ENCODE measurements at places on chromosomes 7 and 10. TPM values are rescaled to one million over a fixed set of nuclear protein-coding genes. Genes with fewer than 3 reads are reported as not detected.

- DNase-seq, result no peak
- H3K27ac ChIP-seq, result no peak overlapping the region
- no peaks in the 10 kb centered on the region for H3K4me1 ChIP-seq
- no peaks in the 10 kb centered on the region for H3K27me3 ChIP-seq
- no peaks in the 10 kb centered on the region for H3K36me3 ChIP-seq
Measured at GRCh38 chr10:82294874-82295378, 419.9 kb downstream of the NRG3 start.

GRCh38 chr10:71600849-71601248, 118.7 kb downstream of the C10orf105 start:
- no peak overlapping the region for H3K27ac ChIP-seq
- H3K4me1 ChIP-seq, result no peaks in the 10 kb centered on the region
- H3K36me3 ChIP-seq, result no peaks in the 10 kb centered on the region

- no peaks in the 10 kb centered on the region for H3K36me3 ChIP-seq
- H3K27ac ChIP-seq, result no peak overlapping the region
- no peaks in the 10 kb centered on the region for H3K27me3 ChIP-seq
- no peaks in the 10 kb centered on the region for H3K4me1 ChIP-seq
- H3K4me3 ChIP-seq, result no peak overlapping the region
- DNase-seq, result no peak
Measured at GRCh38 chr10:133457100-133457841, 3.5 kb downstream of the SCART1 start.

DNA sequence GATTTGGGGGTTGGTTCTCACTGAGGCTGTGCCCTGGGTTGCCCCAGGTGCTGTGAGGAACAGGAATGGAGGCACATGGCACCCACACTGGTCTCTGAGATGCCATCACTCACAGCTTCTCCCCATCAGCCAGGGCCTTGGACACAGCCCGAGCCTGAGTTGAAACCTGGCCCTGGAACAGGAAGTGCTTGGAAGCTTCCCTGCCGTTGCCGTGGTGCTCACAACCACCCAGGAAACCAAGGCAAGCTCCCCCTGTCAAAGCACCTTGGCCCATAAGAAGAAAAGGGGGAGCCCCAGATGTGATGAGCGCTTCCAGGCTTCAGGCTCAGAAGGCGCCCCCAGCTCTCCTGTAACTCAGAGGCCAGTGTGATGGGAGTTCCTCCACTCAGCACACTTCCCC, at the start of gene BTBD16:
Gene BTBD16 (plus strand): TSS at position 221 of the 400 bp plus-strand sequence. CDS start 3,786 bp downstream, outside the sequence.
- no peaks in the 10 kb centered on the region for H3K36me3 ChIP-seq
- H3K27ac ChIP-seq, result no peak within 1 kb of the TSS
- no peak within 1 kb of the TSS for H3K4me3 ChIP-seq
- no peaks in the 10 kb centered on the region for H3K4me1 ChIP-seq
- DNase-seq, result no peak

DNA sequence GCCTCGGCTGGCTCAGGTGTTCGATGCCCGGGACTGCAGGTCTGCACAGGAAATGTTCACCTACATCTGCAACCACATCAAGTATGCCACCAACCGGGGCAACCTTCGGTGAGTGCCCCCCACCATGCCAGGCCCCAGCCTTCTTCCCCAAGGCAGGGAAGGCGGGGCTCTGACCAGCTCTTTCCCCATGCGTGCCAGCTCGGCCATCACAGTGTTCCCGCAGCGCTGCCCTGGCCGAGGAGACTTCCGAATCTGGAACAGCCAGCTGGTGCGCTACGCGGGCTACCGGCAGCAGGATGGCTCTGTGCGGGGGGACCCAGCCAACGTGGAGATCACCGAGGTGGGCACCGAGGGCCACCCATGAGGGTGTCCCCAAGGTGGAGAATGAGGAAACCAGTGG, 7.5 kb downstream of the NOS3 start:
- H3K27me3 ChIP-seq, result no peaks in the 10 kb centered on the region
- H3K36me3 ChIP-seq, result no peaks in the 10 kb centered on the region
- no peak overlapping the region for H3K4me3 ChIP-seq
- peaks cover 28% of the 10 kb centered on the region for H3K4me1 ChIP-seq
- H3K27ac ChIP-seq, result no peak overlapping the region
- DNase-seq, result no peak

GRCh38 chr7:155754165-155754564, 58.1 kb downstream of the SHH start:
- DNase-seq, result no peak
- no peaks in the 10 kb centered on the region for H3K27me3 ChIP-seq
- H3K4me3 ChIP-seq, result no peak overlapping the region
- peak overlapping the region; percentile 70 for H3K27ac ChIP-seq

DNA sequence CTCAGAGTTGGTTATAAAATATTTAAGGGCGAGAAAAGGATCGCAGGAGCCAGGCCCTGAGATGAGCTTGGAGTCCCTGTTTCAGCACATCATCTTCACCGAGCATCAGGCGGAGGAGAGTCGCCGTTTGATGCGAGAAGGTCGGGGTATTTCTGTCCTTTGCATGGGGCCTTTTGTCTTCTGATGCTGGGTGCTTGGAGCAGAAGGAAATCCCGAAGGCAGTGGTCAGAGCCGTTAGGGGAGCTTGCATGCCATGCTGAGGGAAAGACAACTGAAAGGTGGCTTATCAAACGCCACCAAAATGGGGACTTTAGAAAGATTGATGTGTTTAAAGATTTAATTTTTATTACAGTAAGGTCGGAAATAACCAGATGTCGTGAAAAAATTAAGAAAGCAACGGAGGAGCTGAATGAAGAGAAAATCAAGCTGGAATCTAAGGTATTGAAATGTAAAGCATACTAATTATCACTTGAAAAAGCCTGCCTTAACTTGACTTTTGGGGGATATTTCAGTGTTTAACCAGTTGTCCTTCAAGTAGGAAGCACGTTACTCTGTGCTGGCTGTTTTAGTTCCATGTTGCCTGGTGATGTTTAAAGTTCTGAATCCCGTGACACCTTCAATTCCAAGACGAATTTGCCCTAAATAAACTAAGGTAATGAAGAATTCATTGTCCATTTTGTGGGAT, 845 bp downstream of the CCDC172 start:
- no peaks in the 10 kb centered on the region for H3K36me3 ChIP-seq
- DNase-seq, result no peak
- no peaks in the 10 kb centered on the region for H3K4me1 ChIP-seq

- H3K27me3 ChIP-seq, result no peaks in the 10 kb centered on the region
- no peak overlapping the region for H3K27ac ChIP-seq
- no peaks in the 10 kb centered on the region for H3K4me1 ChIP-seq
Measured at GRCh38 chr7:8362723-8363369, 70.6 kb upstream of the NXPH1 start.

DNA sequence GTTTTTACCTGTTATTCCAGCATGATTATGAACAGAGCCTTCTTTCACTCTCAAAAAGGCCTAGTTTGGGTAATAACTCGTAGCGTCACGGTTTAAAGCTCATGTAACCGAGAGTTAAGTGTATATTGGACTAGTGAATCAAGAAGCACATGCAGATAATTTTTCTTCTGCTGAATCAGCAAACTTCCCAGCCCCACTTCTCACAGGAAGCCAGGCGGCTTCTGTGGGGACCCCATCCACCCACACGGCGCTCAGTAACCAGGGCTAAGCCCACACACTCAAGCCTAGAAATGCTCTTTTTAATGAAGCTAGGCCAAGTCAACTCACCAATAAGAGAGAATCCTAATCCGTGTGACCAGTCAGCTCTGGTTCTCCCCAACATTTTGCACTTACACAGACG, 191.2 kb upstream of the MGMT start:
- peak; percentile 4 for DNase-seq
- H3K36me3 ChIP-seq, result no peaks in the 10 kb centered on the region
- no peaks in the 10 kb centered on the region for H3K4me1 ChIP-seq
- H3K27ac ChIP-seq, result no peak overlapping the region
- no peaks in the 10 kb centered on the region for H3K27me3 ChIP-seq

GRCh38 chr10:5843686-5844344, 30.6 kb upstream of the GDI2 start:
- no peak overlapping the region for H3K27ac ChIP-seq
- no peak for DNase-seq
- H3K4me1 ChIP-seq, result peaks cover 12% of the 10 kb centered on the region

DNA sequence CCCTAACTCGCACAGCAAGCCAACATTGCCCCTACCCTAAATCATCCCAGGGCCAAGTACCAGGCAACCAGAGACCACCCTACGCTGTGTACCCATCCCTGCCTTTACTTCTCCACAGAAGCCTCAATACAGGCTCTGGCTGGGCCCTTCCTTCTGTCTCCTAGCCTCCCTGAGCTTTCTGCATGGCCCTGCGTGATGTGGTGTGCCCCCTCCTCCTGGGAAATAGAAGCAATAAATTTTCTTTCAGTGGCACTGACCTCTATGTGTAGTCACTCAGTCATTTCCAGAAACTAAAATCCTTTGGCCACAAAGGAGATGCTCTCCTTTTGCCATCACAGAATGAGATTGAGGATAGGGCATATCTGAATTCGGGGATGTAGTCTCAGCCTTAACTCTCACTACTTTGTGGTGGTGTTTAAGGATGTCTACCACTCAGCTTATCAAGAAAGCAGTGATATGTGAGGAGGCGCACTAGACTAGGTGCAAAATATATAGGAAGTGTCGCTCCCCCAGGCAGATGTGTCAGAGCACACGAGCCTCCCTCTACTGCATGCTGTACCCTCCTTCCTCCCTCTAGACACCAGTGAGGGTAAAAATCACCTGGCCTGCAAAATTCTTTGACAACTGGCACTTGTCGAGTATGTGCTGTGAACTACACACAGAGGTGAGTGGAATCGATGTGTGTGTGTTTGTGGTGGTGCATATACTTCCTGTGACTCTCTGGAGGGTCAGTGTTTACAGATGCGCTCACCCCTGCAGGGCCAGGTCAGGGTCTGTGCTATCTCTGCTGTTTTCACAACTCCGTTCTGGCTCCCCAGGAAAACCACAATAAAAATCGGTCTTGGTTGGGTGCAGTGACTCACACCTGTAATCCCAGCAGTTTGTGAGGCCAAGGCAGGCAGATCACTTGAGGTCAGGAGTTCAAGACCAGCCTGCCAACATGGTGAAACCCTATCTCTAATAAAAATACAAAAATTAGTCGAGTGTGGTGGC, 825.9 kb upstream of the IGFBP3 start:
- H3K27me3 ChIP-seq, result no peaks in the 10 kb centered on the region
- no peak overlapping the region for H3K27ac ChIP-seq
- H3K36me3 ChIP-seq, result no peaks in the 10 kb centered on the region
- H3K4me3 ChIP-seq, result no peak overlapping the region
- no peaks in the 10 kb centered on the region for H3K4me1 ChIP-seq

DNA sequence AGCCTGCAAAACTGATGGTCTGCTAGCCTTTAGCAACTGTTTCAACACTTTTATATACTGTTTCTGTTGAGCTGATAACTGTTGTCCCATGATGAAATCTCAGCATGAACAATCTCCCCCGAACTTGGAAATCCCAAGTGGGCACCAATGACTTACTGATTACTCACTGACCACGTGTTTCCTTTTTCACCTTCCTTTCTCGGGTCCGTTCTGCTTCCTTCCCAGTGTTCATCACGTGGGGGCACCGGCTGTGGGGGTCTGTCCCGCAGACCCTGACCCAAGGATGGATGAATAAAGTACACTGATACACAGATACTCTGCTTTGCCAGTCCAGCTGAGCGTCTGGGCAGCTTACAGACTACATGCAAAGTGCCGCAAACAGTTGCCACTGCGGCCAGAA, 39.0 kb upstream of the RASGEF1A start:
- H3K27me3 ChIP-seq, result peaks cover 11% of the 10 kb centered on the region
- DNase-seq, result no peak
- H3K36me3 ChIP-seq, result no peaks in the 10 kb centered on the region
- H3K27ac ChIP-seq, result no peak overlapping the region

GRCh38 chr10:75599875-75600648, 168.6 kb downstream of the LRMDA start:
- no peaks in the 10 kb centered on the region for H3K36me3 ChIP-seq
- no peak overlapping the region for H3K27ac ChIP-seq
- H3K4me3 ChIP-seq, result no peak overlapping the region
- H3K4me1 ChIP-seq, result no peaks in the 10 kb centered on the region

- DNase-seq, result no peak
- no peaks in the 10 kb centered on the region for H3K27me3 ChIP-seq
- no peak overlapping the region for H3K27ac ChIP-seq
Measured at GRCh38 chr7:155761162-155761561, 51.1 kb downstream of the SHH start.

- no peaks in the 10 kb centered on the region for H3K4me1 ChIP-seq
- no peak for DNase-seq
- no peaks in the 10 kb centered on the region for H3K27me3 ChIP-seq
Measured at GRCh38 chr7:105462765-105463420, 59.2 kb downstream of the PUS7 start.

DNA sequence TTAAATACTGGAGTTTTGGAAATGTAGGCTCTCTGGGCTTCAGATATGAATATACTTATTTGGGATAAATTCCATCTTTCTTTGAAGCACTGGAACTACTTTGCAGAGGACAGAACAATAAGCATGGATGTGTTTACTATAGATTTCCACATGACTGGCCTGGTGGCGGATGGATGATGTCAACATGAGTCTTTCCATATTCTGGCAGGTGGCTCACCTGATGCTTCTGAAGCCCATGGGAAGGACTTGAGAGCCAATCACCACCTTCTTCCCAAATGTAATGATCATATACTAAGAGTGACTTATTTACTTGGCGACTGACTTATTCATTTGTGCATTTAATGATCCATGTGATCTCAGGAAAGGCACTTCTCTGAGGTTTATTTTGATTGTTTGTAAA, 110.5 kb downstream of the FANK1 start:
- no peak for DNase-seq
- no peaks in the 10 kb centered on the region for H3K36me3 ChIP-seq
- no peaks in the 10 kb centered on the region for H3K4me1 ChIP-seq
- no peaks in the 10 kb centered on the region for H3K27me3 ChIP-seq
- no peak overlapping the region for H3K4me3 ChIP-seq
- no peak overlapping the region for H3K27ac ChIP-seq

DNA sequence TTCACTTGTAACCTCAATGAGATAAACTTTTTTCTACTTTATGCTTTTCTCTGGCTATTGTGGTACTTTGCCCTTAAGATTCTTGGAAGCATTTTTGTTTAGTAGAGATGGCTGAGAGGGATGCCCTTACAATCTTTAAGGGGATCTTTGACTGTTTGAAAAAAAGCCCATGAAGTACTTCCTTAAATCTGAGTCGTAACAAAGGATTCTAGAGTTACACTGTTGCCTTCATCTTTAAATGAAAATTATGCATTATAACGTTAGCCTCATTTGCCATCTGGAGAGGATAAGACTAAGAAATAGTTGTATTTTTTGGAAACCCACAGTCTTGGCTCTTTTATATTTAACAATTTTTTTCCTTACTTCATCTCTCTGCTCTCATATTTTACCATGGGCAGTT, 37.8 kb upstream of the FZD1 start:
- DNase-seq, result no peak
- H3K27me3 ChIP-seq, result no peaks in the 10 kb centered on the region
- no peak overlapping the region for H3K4me3 ChIP-seq
- H3K27ac ChIP-seq, result no peak overlapping the region
- H3K4me1 ChIP-seq, result no peaks in the 10 kb centered on the region

The LEP gene
- total RNA-seq, result 0.05 TPM

The CLRN3 gene
- total RNA-seq, result 0.05 TPM

The CPN1 gene
- total RNA-seq, result not detected

The CDHR3 gene
- total RNA-seq, result 2.2 TPM

The C10orf90 gene
- 0.38 TPM for total RNA-seq

The GPER1 gene
- 0.99 TPM for total RNA-seq

The TCF7L2 gene
- total RNA-seq, result 1.4 TPM

The TMEM176A gene
- 11.0 TPM for total RNA-seq

The UPF2 gene
- 22.7 TPM for total RNA-seq

The VGF gene
- total RNA-seq, result 0.05 TPM
